ENCODE measurements at places on chromosomes 7 and 10. TPM values are rescaled to one million over a fixed set of nuclear protein-coding genes. Genes with fewer than 3 reads are reported as not detected.

The ADGRA1 gene
- polyA plus RNA-seq, result not detected

The SP4 gene
- 4.8 TPM for polyA plus RNA-seq

The HBP1 gene
- 25.4 TPM for polyA plus RNA-seq

The ITIH5 gene
- 2.8 TPM for polyA plus RNA-seq

The ARL4A gene
- 19.9 TPM for polyA plus RNA-seq

The AFAP1L2 gene
- 3.6 TPM for polyA plus RNA-seq

The CFAP70 gene
- polyA plus RNA-seq, result 5.4 TPM

The RBP3 gene
- not detected for polyA plus RNA-seq

The SDK1 gene
- 2.1 TPM for polyA plus RNA-seq

The OIT3 gene
- polyA plus RNA-seq, result not detected

The NRAP gene
- polyA plus RNA-seq, result 226 TPM

The CNPY1 gene
- not detected for polyA plus RNA-seq

The GNAT3 gene
- polyA plus RNA-seq, result not detected
